ENCODE measurements at places on chromosomes 1 and 21.

DNA sequence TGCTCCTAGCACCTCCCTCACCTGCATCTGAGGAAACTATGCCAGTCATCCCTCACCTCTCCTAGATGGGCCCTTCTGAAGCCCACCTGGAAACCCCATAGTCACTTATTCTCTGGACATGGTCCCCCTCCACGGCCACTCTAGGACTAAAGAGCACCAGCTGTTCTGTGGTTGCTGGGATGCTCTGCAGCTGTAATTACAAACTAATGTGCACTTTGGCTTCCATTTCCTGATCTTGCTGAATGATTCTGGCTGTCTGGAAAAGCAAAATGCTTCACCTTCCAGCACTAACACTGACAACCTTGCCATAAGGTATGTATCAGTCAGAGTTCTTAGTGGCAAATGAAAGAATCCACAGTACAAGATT, 48.7 kb upstream of the PSEN2 start:
- no peak for DNase-seq

- DNase-seq = peak; percentile 16
Measured at GRCh38 chr1:226548256-226549093, at the start of gene STUM. Gene STUM (plus strand): TSS chr1:226548764. CDS start chr1:226548905, 141 bp downstream.

GRCh38 chr1:5098981-5099385, 444.6 kb downstream of the AJAP1 start:
- DNase-seq = no peak

- DNase-seq = peak; percentile 77
Measured at GRCh38 chr1:151494741-151495281, 16.4 kb upstream of the CGN start.

DNA sequence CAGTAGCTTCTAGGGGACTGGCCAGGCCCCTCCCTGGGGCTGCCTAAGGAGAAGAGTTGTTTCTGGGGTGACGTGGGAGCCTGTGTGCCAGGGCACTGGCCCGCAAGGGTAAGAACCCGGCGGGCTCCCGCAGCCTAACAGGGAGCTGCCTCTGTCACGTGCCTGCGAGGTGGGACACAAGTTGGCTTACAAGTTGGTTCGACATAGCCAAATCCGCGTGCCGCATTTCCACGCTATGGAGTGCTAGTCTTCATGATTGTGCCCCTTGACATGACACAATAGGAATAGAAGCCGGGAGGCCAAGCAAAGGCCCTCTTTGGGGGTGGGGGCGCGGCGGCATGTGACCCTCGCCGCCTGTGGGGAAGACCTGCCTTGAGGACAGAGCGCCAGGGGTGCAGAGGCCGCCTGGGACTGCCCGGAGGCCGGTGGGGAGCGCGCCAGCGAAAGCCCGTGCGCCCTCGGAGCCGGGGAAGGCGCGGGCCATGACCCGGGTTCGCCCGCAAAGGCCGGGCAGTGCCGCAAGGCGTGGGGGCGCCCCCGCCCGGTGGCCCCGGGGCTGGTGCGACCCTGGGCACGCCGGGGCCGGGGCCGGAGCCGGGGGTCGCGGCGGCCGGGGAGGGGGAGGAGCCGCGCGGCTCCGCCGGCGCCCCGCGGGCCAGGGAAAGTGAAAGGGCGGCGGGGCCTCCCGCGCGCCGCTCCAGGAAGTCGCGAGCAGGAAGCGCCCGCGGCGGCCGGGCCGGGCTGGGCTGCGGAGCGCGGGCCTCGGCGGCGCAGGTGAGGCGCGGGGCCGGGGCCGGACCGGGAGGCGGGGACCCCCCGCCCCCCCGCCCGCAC, at the start of gene SLC37A1:
TSS of gene SLC37A1 (plus strand) at position 702 of the 834 bp plus-strand sequence. CDS start 4,603 bp downstream, outside the sequence.
- no peak for DNase-seq

DNA sequence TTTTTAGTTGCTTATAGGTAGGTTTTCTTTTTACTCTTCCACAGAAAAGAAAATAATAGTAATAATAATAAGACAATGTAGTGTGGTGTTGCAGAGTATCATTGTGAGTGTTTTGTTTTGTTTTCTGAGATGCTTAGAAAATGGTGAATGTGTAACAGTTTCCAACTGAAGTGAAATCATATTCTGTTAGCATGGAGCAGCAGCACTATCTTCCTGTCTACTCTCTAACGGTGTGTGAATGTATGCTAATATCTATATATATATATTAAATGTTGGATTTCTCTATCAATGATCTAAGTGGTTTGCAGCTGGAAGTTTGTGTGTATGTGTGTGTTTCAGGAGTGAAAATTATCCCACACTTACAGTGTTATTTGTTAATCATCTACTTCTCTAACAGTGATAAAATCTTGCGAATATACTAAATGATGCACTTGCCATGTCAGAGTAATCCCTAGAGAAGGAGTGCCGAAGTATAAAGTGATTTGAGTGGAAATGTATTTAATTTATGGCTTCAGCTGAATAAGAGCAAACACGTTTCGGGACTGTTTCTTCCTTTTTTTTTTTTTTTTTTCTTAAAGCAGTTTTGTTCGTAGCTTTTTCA, 377 bp downstream of the SAMD13 start:
- no peak for DNase-seq

DNA sequence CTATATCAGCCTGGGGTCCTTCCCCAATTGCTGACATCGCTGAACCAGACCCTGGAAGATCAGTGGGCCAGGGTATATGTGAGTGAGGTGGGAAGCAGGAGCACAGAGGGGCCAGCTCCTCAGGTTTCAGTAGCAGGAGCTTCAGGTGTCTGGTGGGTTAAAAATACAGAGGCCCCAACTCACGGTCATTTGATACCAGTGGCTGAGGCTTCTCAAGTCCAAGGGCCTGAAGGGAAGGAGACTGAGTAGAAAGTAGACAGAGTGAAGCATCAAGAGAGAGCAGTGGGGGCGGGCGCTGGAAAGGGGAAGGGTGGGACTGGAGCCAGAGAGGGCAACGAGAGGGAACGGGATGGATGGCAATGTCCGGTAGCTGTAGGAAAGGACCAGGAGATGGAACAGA, 2.0 kb upstream of the CASQ1 start:
- no peak for DNase-seq

- no peak for DNase-seq
Measured at GRCh38 chr1:221190249-221190648, 311.0 kb downstream of the HLX start.

- DNase-seq = peak; percentile 72
Measured at GRCh38 chr1:158124034-158124433, 56.7 kb upstream of the CD1D start.

DNA sequence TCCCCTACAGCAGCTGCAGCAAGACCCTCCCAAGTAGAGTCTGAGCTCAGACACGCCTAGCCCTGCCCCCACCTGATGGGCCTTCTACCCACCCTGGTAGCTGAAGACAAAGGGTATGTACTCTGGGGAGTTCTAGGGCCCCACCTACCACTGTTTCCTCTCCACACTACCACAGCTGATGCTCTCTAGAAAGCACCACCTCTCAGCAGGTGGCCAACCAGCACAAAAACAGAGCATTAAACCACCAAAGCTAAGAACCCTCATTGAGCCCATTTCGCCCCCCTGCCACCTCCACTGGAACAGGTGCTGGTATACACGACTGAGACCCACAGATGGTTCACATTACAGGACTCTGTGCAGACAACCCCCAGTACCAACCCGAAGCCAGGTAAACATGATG, 258.9 kb downstream of the SETD4 start:
- no peak for DNase-seq

GRCh38 chr1:24297852-24298232, 21.3 kb upstream of the GRHL3 start:
- DNase-seq = no peak

DNA sequence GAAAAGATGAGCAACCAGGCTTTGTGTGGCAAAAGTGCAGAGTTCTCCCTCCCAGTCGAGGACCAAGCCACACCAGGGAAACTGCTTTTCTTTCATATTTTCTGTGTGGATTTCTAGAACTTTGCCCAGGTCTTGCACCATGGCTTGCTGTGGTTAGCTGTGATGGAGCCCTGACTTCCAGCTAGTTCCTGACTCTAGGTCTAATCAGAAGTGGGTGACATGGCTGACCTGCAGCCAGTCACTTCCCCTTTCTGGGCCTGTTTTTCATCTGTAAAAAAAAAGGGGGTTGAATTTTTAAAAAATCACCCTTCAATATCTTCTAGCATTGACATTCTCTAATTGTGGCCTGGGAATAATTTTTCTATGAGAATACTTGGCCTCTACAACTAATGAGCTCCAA, 491.2 kb upstream of the USP24 start:
- DNase-seq = no peak

GRCh38 chr1:228101994-228102790, 933 bp downstream of the C1orf35 start:
- DNase-seq = peak; percentile 35

DNA sequence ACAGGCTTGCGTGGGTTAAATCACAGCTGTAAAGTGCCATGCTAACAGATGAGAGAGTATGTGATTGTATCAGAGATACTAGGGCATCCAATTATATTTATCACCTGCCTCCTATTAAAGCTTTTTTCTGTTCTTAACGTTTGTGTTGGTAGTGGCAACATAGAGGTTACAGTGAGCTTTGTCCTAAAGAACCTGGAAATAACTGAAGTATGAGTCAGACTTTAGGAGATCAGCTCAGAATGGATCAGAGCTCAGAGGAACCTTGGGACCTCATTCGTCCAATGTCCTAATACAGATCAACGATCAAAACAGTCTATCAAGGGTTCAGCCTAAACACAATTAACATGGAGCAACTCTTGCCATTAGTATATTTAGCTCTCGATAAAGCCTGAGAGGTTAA, 81.0 kb downstream of the RGS7 start:
- no peak for DNase-seq

GRCh38 chr1:178086766-178087165, 7.1 kb upstream of the RASAL2 start:
- DNase-seq = no peak

DNA sequence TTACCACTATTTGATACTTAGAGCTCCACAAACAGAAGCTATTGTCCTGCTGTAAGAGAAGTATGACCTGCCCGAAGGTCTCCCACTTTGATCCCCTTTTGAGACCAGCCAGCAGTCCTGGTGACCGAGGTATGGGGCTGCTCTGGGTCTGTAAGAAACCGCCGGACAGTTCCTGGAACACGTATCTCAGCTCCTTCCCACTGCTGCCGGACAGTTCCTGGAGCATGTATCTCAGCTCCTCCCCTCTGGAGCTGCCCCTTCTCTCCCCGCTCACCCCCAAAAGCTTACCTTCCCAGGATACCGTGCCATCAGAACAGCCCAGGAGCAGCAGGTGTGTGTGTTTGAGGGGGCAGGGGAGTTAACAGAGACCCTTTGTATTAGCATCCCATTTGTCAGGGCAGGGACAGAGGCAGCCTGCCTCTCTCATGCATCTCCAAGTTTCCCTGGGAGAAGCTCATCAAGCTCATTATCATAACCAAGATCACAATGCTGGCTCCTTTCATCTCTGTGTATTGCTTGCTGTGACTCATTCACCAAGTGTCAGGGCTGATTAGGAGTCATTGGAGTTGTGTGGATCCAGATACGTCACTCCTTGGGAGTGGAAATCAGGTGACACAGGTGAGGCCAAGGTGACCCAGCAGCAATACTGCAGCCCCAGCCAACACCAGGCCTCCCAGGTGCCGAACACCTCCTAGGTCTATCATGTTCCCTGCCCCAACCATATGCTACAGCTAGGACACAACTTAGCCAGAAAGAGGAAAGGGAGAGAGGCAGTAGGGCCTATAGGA, 25.3 kb downstream of the OPTC start:
- DNase-seq = peak; percentile 45

DNA sequence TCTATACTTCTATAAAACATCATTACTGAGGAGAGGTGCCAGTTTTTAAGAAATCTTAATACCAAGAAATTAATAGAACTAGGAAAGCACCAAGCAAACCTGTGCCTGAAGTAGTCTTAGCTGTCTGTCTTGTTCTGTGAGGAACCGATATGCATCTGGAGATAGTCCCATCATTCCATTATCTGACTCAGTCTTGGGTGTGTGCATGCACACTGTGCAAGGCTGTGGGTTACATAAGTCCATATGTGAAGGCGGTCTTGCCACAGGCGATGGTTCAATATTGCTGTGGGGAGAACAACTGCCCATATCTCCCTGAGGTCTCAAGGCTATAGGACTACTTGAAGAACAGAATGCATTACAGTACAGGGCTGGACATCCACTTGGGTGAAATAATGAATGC, 33.8 kb downstream of the STIL start:
- peak; percentile 35 for DNase-seq

DNA sequence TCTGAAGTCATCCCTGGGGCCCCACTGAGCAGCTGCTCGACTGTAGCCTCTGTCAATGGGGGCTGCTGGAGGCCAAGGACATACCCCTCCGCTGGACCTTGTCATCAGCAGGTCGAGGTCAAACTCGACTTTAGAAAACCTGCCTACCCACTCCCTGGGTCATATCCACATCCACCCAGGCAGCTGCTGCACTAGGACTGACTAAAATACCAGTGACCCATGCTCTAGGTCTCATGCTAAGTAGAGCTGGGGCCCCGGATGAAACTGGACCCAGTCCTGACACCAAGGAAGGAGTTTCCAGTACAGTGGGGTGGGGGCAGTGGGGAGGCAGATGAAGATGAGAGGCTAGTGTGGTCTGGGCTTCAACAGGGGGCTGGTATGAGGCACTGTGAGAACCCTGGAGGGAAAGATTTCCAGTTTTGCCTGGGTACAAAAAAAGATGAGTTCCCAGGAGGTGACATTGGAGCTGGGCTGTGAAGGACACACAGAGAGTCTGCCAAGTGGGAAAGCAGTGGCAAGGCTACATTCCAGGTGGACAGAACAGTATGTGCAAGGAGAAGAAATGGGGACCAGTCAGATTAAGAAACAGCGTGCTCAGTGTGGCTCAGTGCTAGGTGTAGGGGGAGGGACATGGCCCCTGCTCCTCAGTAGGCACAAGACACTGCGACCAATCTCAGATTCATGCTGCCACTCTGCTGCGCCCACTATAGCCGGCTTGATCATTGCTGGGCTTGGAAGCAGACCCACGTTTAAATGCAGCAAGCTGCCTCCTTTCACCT, 12.4 kb downstream of the SLC2A1 start:
- DNase-seq = no peak

GRCh38 chr1:55288245-55288644, 73.1 kb upstream of the USP24 start:
- no peak for DNase-seq

GRCh38 chr1:98661544-98662355, at the start of gene SNX7:
Gene SNX7 (plus strand): TSS chr1:98661721. CDS start chr1:98661732, 11 bp downstream.
- DNase-seq = peak; percentile 83

DNA sequence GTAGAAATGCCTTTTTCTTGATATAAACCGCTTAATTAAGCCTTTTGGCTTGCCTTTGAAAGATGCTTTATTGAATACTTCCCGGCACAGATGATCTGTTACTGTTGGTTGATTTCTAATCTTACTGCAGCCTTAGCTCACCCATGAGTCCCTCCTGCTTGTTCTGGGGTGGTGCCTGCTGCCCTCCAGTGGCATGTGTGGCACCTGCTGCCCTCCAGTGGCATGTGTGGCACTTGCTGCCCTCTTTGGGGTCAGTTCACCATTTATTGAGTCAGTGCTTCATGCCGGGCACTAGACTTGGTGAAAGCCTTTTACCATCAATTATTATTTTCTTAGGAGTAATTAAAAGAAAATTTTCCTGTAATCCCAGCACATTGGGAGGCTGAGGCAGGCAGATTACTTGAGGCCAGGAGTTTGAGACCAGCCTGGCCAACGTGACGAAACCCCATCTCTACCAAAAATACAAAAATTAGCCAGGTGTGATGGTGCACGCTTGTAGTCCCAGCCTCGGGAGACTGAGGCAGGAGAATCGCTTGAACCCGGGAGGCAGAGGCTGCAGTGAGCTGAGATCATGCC, 54.3 kb downstream of the ADARB1 start:
- DNase-seq = peak; percentile 53
